ENCODE measurements at places on chromosomes 1 and 21.

- DNase-seq: no peak
Measured at GRCh38 chr1:27430903-27431600, 38.6 kb downstream of the GPR3 start.

GRCh38 chr1:244583358-244583982, 69.5 kb upstream of the DESI2 start:
- DNase-seq: no peak

- no peak for DNase-seq
Measured at GRCh38 chr1:240562111-240562590, 49.8 kb downstream of the GREM2 start.

- no peak for DNase-seq
Measured at GRCh38 chr1:244205906-244206305, 154.8 kb downstream of the ZBTB18 start.

DNA sequence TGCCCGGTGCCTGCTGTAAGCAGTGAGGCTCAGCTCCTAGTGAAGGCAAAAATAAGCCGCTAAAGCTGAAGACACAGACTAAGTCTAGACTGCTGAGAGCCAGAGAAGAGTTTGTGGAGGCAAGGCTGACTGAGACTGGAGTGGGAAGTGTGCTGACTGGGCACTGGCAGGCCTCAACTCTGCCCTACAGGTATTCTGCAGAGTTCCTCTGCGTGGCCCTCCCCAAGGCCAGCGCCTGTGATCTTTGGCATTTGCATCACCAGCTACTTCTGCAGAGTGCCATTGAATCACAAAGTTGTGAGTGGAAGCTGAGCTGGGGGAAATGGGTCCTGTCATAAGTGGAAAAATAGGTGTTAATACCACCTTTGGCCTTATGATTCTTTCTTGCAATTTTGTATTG, 905.7 kb downstream of the PLA2G4A start:
- DNase-seq: no peak

DNA sequence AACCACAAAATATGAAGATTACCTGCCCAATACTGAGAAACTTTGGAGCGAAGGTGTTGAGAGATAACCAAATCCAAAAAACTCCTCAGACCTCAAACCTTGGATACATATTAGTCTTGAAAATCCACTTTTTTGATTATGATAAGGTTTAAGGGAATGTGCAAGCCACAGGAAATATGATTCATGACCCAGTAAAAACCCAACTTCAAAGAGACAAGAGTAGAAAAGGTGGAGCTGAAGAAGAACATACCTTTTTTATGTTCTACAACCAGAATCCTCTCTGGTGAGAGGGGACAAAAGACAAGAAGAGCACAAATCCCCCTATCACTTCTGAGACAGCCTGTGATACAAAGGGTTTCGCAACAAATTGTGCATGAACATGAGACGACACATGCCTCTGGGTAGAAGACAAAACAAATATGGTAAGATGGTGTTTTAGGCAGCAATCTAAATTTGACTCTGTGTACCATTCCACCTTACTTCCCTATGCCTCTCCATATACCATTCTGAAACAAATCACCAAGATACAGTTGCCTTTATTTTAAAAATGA, 37.3 kb downstream of the COL24A1 start:
- DNase-seq: no peak

GRCh38 chr1:109542657-109543056, 3.0 kb downstream of the GPR61 start:
- no peak for DNase-seq

GRCh38 chr1:98761219-98761865, 99.8 kb downstream of the SNX7 start:
- peak; percentile 52 for DNase-seq

GRCh38 chr1:201498621-201499020, 8.3 kb downstream of the CSRP1 start:
- no peak for DNase-seq

- no peak for DNase-seq
Measured at GRCh38 chr1:197750366-197750765, 24.9 kb downstream of the DENND1B start.

GRCh38 chr21:41746744-41747006, 20.2 kb downstream of the RIPK4 start:
- DNase-seq: no peak

DNA sequence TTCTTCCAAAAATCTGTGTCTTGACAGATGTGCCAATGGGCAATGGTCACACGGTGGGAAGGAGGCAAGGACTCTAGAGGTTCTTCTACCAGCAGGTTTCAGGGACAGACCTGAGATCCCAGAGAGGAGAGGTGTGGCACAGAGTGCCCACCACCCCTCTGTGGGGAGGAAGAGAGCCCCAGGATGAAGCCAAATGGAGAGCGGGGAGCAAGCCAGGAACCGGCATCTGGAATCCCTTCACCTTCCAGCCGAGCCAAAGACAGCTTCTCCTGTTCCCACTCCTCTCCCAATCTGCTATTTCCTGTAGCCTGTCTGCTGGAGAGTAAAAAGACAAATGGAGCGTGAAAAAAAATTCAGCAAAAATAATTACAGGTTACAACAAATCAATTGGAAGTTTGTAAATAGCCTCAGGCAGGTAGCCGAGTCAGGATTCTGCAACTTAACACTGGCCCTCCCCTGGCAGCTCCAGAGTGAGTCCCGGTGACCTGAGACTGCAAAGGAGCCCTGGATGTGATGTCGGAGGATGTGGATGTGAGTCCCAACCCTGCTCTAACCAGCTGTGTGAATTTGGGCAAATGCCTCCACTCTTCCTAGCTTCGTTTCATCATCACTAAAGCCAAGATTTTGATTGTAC, 45.4 kb upstream of the LRRN2 start:
- no peak for DNase-seq

- DNase-seq: peak; percentile 37
Measured at GRCh38 chr1:7300893-7301663, 470.0 kb upstream of the VAMP3 start.

GRCh38 chr1:187629075-187629474, 800.3 kb downstream of the PLA2G4A start:
- no peak for DNase-seq

DNA sequence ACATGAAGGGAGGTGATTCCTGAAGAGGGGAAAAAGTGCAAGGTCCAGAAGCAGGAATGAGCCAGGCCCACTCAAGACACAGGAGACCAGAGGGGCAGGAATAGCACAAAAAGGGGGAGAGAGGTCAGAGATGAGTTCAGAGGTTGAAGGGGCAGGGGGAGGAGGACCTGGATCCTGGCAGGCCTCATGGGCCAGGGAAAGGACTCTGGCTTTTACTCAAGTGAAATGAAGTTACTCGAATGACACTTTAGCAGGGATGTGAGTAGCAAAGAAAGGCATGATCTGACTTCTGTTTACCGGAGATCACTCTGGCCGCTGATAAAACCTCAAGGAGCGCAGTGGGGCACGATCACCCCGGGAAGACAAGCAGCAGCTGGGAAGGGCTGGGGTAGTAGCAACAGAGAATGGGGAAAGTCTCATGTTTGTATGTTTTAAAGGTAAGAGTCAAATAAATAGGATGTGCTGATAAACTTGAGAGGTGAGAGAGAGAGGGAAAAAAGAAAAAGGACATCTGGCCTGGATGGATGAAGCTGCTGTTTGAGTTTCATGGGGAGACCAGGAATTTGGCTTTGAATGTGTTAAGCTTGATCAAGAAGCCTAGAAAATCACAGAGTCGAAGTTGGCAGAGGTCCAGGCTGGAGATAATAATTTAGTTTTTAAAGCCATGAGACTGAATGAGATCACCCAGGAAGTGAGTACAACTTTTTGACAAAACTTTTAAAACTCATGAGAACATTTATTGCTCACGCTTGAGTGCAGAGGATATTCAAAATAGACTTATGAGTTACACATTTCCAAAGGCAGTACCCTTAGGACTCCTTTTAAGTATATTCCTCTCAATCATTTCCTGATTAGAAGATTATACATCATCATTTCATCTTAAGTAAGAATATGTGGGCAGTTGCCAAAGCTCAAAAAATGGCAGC, 156.0 kb downstream of the RERE start:
- peak; percentile 63 for DNase-seq

GRCh38 chr1:41240781-41241353, 1.2 kb downstream of the SCMH1 start:
- DNase-seq: peak; percentile 76

- peak; percentile 84 for DNase-seq
Measured at GRCh38 chr1:192474080-192474683, 101.4 kb upstream of the RGS1 start.

GRCh38 chr1:241068359-241068758, 288.6 kb downstream of the RGS7 start:
- no peak for DNase-seq

DNA sequence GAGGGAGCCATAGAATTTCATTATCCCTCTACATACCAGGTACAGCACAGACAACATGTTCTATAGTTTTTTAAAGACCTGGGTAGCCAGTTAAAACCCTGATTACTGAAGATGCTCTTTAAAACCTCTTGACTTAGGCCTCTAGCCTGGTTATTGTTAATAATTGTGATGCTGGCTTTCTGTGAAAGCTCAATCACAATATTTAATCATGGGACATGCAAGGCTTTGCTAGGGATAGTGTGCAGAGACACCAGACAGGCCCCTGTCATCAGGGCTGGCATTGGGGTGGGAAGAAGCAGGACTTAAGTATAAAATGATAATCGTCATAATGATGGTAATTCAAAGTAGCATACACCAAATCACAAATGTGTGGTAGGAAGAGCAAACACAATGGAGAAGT, 274.4 kb downstream of the PTBP2 start:
- DNase-seq: no peak

- no peak for DNase-seq
Measured at GRCh38 chr1:55468142-55468795, 253.1 kb upstream of the USP24 start.

DNA sequence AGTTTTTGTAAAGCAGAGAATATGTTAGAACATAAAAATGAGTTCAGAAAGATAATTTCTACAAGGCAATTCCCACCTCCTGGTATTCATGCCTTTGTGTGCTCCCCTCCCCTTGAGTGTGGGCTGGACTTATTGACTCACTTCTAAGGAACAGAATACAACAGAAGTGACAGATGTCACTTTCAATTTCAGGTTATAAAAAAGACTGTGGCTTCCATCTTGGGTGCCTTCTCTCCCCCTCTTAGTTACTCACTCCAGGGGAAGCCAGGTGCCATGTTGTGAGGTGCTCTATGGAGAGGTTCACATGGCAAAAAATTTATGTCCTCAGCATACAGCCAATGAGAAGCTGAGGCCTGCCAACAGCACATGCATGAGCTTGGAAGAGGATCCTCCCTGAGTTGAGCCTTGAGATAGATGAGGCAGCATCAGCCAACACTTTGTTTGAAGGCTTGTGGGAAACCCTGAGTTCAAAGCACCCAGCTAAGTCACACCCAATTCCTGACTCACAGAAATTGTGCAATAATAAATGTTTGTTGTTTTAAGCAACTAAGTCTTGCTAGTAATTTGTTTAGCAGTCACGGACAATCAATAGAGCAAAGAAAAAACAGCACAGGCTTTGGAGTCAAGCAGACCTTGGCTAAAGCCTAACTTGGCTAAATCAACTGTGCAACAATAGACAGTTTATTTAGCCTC, 73.5 kb upstream of the NGF start:
- DNase-seq: no peak

GRCh38 chr1:181990728-181991127, 70.8 kb downstream of the ZNF648 start:
- no peak for DNase-seq

All from Karpas-422 (cell line).